ENCODE measurements at places on chromosomes 1 and 21. TPM values are rescaled to one million over a fixed set of nuclear protein-coding genes. Genes with fewer than 3 reads are reported as not detected.

LENEP gene
- total RNA-seq: not detected

GRCh38 chr21:23463365-23463764 lies 2143.9 kb downstream of the MRPL39 start:
- DNase-seq: no peak

GRCh38 chr1:88001460-88001859 lies 672.8 kb downstream of the LMO4 start:
- no peak for DNase-seq

MYOC gene
- not detected for total RNA-seq

DNA sequence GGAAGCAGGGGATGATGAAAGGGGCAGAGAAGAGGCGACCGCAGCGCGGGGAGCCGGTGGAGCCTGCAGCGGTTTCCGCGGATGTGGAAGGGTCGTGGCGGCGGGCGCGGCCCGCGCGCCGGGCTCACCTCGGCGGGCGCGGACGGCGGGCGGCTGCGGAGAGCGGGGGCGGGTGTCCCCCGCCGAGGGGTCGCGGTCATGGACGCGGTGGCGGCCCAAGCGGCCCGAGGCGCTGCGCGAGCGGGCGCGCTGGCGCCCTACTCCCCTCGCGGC lies 572 bp downstream of the LPGAT1 start:
- no peak for DNase-seq

PPM1J gene
- not detected for total RNA-seq

PADI2 gene
- 8.4 TPM for total RNA-seq

RHD gene
- total RNA-seq: not detected

ARPC5 gene
- 125 TPM for total RNA-seq

S100A3 gene
- total RNA-seq: not detected

- DNase-seq: no peak
Measured at GRCh38 chr1:159898527-159898926, 1.4 kb downstream of the CFAP45 start.

DNA sequence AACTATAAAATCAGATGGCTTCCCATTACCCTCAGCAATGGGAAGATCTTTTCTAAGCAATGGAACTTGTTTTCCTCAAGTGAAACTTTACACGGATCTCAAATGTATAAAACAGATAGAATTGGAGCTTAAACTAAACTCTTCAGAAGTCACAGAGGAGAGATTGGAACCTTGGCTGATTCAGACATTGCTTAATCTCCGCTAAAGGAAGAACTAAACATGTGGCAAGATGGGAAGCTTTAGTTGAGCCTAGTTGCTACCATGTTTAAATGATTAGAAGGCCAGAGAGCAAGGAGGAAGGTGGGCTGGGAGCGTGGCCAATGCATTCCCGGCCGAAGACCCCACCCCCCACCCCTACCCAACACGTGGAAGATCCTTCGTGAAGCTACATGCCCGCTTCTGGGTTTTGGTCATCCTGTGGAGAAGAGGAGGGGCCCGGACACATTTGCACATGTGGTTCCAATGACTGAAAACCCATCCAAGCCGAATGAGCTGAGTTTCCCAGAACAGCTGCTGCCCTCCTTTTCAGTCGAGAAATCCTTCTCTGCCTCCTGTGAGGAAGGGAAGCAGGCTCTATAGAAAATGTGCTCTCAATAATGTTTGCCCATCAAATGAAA lies 164.3 kb downstream of the MIS18A start:
- no peak for DNase-seq

- no peak for DNase-seq
Measured at GRCh38 chr1:93338387-93339146, 7.1 kb upstream of the DR1 start.

- DNase-seq: peak; percentile 31
Measured at GRCh38 chr1:118564961-118565703, 380.1 kb upstream of the SPAG17 start.

- no peak for DNase-seq
Measured at GRCh38 chr1:23013657-23014056, 2.0 kb downstream of the TEX46 start.

KRTAP19-3 gene
- total RNA-seq: not detected

GPR52 gene
- total RNA-seq: 2.9 TPM

- no peak for DNase-seq
Measured at GRCh38 chr21:41729701-41730366, 37.0 kb downstream of the RIPK4 start.

- no peak for DNase-seq
Measured at GRCh38 chr21:46211786-46212720, 16.5 kb downstream of the LSS start.

DNA sequence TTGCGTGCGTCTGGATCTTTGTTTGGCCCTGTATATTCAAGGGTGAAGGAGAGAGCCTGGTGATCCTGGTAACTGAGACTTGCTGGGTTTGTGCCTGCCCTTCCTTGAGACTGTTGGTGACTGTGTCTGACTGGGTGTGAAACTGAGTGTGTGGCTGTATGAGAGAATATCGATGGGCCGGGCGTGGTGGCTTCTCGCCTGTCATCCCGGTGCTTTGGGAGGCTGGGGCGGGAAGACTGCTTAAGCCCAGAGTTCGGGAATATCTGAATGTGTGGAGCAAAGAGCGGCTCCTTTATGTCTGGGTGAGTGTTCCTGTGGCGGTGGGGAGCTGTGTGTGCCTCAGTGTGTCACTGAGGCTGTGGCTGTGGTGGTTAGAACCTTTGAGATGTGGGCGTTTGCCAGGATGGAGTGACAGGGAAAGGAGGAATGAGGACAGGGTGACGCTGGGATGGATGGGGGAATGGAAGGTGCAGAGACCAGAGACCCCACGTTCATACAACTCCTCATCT lies 2.7 kb upstream of the MARCKSL1 start:
- no peak for DNase-seq

- DNase-seq: no peak
Measured at GRCh38 chr1:60126723-60127122, 53.2 kb upstream of the C1orf87 start.

GRCh38 chr1:156025876-156026275 lies 5.1 kb upstream of the SSR2 start:
- DNase-seq: peak; percentile 19

GRCh38 chr1:228684607-228685006 lies 50.7 kb upstream of the RHOU start:
- peak; percentile 67 for DNase-seq

- no peak for DNase-seq
Measured at GRCh38 chr21:28590026-28590425, 402.7 kb downstream of the LTN1 start.

- DNase-seq: no peak
Measured at GRCh38 chr1:23854568-23854967, 13.5 kb downstream of the FUCA1 start.

GRCh38 chr1:113983826-113984225 lies 4.6 kb downstream of the OLFML3 start:
- DNase-seq: peak; percentile 33

SLC25A34 gene
- total RNA-seq: 0.48 TPM

DNA sequence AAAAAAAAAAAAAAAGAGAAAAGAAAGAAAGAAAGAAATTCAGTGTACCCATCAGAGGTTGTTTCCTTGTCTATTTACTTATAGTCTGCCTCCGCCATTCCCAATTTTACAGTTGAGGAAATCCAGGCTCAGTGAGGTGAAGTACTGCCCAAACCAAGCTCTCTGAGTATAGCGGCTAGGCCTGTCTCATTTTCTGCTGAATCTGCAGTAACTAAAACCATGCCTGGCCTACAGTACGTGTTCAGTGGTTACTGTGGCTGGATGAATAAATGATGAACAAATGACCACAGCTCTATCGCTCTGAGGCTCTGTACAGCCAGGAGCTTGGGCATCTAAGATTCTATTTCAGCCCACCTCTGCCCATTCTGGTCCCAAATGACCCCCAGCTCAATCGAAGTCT lies 24.3 kb downstream of the RAP1GAP start:
- no peak for DNase-seq

DNA sequence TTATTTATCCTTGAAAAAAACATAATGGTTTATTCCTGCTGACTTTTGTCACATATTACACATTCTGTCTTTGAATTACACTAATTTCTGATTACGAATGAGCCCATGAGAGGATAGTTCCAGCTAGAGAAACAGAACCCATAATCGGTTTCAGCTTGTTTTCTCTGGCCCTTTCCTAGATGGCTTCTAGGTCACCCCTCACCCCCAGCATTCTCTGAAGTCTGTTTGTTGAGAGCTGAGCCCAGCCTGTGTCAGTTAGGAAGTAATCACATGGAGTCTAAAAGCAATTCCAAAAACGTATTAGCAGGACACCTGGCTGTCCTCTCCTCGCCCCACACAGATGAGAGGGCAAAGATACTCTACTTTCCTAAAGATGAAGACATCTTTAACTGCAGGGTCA lies 48.9 kb downstream of the KIAA1614 start:
- DNase-seq: no peak

DMRTA2 gene
- 0.24 TPM for total RNA-seq

DNA sequence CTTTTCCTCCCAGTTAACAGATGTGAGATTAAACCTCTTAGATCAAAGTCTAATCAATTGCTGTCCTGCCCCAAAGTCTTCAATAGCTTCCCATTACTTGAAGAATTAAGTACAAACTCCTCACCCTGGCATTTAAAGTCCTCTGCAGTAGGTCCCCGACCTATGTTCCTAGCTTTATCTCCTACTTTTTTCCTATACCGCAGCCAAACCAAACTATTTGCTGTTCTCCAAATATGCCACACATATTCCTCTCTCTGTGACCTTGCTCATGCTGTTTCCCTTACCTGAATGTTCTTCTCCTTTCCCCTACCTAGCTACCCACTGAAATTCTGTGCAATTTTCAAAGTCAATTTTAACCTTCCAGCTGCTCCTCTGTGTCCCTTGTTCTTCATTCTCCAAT lies 14.0 kb upstream of the PPP2R5A start:
- DNase-seq: no peak

DNA sequence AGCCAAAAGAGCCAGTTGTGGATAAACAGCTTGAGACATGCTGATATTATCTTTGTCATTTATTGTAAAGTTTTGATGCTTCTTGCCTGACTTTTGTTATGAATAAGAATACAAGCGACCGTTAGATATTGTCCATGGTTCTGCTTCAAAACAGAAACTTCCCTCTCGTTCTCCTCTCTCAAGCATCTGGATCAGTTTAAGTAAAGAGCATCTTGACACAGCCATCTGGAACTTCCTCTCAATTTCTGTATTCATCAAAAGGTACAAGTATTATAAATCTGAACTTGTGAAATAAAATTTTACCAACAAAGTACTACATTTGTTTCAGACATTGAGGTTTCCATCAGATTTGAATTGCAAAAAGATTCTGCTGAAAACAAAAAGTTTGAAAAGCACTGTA lies 36.4 kb upstream of the CLDN14 start:
- DNase-seq: no peak

AQP10 gene
- not detected for total RNA-seq

OR2T11 gene
- 0.48 TPM for total RNA-seq

FAM163A gene
- 3.6 TPM for total RNA-seq

All from umbilical cord (tissue), 2 donors.